ENCODE measurements at places on chromosomes 13 and 19.
A peak's percentile ranks its signal among the peaks of the same experiment; 100 is the strongest.

GRCh38 chr13:32407854-32408253 lies 20.1 kb downstream of the N4BP2L1 start:
- no peak for DNase-seq

GRCh38 chr13:41461527-41462139 lies 4.3 kb downstream of the RGCC start:
- DNase-seq: no peak

DNA sequence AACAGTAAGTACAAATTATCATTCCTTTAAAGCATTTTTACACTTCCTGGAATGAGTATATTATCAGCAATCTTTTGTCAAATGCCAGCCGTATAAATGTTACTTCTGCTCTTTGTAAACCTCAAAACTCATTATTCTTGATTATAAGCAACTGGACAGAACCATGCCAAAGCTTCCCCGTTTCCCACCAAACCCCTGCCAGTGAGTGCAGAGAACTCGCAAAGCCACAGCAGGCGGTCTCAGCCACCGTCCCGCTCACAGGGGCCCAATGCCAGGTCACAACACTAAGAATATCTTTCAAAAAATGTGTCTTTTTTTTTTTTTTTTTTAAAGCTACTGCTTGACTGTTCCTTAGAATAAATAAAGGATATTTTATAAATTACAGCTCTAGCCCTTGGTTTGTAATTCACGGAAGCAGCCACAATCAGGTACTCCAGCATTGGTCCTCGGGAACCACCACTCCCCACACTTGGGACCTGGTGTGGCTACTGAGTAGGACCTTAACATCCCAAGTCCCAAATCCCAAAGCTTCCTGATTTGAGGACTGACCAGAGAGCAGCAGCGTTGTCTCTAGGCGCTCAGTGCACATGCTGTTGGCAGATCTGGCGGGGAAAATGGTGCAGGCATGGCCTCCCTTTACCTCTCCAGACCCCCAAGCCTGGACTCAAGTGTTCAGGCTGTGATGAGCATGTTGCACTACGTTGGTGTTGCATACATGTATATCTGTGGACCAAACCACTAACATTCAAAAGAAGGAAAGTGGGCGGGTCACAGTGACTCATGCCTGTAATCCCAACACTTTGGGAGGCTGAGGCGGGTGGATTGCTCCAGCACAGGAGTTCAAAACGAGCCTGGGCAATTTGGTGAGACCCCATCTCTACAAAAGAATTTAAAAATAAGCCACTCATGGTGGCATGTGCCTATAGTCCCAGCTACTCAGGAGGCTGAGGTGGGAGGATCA lies 19.0 kb downstream of the KCTD15 start:
- DNase-seq: no peak

DNA sequence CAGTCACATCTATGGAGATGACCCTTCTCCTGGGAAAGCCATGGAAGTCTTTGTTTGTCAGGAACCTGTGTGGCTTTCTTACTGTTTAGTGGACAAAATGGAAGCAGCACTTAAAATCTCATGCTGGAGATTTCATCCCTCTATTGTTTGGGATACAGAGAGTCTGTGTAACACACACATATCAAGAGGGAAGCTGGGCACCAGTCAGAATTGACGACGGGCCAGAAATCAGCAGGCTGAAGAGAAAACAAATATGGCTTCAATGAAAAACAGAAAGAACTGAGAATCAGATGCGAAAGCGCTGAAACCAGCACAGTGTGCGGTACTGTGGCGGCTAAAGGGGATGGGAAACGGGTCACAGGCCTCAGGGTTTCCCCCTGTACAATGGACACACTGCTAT lies 72.2 kb upstream of the WASF3 start:
- DNase-seq: no peak

DNA sequence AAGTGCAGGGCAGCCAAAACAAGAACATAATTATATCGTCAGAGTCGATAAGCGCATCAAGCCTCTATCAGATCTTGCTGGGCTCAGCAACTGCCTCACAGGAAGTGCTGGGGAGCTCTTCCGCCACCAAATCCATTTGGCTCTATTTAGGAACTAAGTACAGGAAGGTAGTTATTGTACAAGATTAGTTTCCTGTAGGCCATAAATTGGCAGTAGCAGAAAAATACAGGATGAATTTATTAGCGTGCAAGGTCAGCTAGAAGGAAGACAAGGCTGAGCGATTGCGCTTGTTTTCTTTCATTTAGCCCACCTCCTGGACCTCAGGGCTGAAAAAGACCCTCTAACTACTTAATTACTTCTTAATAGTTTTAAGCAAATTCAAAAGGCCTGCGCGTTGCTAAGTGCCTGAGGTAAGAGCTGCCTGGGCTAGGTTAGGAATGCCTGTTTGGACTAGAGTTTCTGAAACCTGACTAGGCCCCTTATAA lies 118.5 kb downstream of the IRS2 start:
- no peak for DNase-seq

DNA sequence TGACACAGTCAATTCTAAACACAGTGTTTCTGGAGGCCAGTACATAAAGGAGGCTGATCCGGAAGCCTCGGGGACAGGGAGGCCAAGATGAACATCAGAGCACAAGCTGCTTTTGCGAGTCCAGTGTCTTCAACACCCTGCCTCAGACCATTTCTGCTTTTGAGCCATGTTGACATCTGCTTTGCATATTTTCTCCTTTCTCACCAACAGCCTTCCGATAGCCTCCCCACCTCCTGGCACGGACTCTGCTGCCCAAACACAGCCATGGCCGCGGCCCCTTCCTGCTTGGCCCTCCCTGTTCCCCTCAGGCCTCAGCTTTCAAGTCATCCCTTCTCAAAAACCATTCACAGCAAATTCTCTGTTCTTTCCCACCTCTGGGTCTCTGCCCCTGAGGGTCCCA lies 3.6 kb downstream of the LRRC25 start:
- DNase-seq: no peak

DNA sequence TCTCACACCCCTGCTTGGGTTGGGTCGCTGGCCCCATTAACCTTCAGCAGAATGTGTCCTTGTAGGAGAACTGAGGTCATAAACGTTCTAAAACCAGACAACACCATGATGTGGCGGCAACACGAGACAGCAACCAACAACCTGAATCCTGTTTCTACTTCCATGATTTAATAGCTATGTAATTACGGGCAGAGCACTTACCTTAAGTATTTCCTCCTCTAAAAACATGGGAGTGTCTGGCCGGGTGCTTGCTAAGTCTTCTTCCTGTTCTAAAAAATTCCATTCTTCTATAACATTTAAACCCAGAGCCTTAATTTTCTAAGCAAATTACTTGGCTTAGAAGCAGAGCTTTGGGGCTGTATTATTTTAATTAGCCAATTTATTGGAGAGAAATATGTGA lies 33.5 kb upstream of the IRS2 start:
- DNase-seq: no peak

- DNase-seq: no peak
These were observed 21.4 kb downstream of the GAS6 start for GRCh38 chr13:113842336-113843062.

DNA sequence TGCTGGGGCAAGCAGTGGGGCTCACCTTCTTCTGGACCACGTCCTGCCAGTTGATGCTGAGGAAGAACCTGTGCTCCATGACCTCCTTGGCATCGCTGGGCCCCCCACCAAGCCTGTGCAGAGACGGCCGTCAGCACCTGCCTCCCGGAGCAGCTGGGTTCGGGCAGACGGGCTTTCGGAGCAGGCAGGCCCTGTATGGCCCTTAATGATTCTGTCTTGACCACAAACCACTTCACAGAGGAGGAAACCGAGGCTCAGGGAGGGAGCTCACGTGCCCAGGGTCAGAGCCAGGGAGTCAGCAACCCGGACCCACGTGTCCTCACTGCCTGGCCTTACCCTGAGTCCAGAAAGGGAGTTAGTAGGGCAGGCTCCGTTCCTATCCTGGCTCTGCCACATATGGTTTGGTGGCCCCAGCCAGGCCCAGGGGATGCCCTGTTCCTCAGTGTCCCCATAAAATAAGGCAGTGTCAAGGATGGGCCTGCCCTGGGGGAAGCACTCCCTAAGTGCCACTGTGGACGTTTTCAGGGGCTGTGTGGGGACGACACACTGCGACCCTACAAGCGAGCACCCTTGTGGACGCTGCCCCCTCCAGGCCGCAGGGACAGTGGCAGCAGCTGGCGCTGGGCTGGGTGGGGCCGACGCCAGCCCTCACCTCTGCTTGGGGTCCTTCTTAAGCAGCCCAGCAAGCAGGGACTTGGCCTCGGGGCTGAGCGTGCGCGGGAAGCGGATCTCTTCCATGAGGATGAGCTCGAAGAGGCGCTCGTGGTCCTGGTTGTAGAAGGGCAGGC lies 8.9 kb upstream of the CCNP start:
- DNase-seq: no peak

- DNase-seq: no peak
These were observed 2.0 kb downstream of the UHRF1 start for GRCh38 chr19:4911314-4911713.

DNA sequence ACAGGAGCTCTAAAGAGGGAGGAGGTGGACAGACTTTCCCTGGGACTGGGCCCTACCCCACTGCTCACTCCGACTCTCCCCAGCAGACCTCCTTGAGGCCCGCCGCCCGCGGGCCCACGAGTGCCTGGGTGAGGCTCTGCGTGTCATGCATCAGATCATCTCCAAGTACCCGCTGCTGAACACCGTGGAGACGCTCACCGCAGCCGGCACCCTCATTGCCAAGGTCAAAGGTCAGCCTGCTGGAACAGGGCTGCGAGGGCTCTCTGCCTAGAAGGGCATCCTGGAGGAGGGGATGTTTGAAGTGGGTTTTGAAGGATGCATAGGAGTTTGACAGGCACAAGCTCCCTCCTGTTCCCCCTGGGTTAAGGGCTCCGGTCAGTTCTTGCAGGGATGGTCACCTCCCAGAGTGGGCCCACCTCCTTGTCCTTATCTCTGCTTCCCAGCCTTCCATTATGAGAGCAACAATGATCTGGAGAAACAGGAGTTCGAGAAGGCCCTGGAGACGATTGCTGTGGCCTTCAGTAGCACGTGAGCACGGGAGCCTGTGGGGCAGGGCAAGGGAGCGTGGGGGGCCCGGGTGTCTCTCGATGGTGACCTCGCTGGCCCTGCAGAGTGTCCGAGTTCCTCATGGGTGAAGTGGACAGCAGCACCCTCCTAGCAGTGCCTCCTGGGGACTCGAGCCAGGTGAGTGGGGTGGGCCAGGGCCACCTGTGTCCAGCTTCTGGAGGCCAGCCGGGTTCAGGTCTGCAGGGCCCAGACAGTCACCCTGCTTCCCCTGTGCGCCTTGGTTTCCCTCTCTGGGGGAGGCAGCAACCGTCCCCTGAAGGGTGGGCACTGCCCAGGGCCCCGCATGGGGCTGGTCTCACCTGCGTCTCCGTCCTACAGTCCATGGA lies 6.3 kb downstream of the ARHGAP45 start:
- no peak for DNase-seq

DNA sequence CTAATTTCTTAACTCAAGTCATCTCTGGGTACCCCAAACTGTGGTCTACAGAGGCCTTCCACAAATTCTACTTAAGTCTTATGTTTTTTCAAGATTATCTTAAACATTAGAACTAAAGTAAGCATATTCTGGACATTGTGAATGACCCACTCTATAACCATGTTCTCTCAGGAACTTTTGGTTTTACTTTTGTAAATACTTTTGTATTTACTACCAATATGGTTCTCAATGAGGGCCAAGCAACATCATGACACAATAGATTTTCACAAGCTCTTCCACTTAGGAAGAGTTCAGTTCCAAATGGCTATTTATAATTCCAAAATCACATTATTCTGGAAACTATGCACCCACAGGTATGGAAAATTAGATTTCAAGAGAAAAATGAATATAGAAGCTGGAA lies 10.8 kb downstream of the DIAPH3 start:
- DNase-seq: no peak

- DNase-seq: no peak
These were observed 6.8 kb downstream of the TRAPPC6A start for GRCh38 chr19:45171211-45171623.

DNA sequence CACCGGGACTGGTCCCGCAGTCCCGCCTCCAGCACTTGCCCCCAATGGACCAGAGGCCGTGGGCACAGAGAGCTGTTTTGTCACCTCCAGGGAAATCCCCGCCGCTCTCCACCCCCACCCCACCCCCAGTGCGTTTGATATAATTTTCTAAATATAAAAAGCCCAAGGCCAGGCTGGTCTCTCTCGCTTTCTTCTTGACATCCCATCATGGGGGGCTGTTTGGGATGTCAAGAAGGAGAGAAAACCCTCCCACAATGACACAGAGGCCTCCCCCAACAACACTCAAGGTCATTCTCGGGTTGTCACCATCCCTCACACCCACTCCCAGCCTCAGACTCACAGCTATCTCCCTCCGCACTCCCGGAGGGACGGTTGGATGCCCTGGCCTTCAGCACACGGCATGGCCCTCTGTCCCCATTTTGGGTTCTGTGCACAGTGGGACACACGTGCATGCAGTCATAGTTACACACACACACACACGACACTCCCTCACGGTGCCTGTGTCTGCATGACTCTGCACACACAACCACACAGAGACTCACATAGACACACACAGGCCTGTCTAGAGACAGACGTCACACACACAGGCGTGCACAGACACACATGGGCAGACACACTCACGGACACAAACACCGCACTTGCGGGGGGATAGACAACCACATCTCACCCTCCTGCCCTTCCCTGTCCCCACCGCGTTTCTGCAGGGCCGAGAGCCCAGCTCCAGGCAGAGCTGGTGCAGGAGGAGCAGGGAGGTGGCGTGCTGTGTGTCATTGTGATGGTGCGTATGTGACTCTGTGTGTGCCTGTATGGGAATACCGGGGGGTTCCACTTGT lies 4.8 kb upstream of the NFIC start:
- DNase-seq: no peak

DNA sequence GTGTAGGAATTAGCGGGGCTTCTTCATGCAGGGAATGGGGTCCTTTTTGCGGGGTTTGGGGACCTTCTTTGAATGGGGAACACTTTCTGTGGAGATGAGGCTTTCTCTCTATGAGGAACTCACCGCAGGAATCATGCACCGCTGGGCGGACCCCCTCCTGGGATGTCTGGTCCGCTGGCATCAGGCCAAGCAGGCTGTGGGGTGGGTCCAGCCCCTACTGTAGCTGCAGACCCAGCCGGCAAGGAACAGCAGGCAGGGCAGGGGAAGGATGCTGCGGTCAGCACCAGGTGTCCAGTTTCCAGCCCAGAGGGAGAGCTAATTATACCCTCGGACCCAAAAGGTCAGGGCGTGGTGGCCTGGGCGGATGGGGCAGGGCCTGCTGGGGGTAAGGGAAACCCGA lies 1.8 kb downstream of the MYBPC2 start:
- DNase-seq: no peak

DNA sequence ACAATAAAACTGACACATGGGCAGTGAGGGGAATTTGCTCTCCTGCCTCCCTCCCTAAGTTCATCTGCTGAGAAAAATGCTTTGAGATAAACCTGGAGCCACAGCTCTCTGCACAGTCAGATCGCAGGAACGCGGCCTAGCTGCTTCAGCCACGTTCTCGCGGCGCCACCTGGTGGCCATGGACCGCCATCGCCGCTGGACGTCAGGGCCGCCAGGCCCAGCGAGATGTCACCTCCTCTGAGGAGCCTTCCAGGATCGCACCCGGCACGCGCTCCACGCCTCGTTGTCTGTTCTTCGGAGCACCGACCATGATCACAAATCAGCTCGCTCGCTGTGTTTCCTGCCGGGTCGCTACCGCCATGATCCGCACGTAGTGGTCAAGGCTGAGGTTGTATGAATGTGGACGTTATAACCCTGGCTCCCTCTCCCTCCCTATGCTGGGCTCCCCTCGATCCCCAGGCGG lies 20.6 kb upstream of the USP29 start:
- DNase-seq: peak; percentile 88
